ENCODE measurements at places on chromosomes 2 and 18.

- no peak for DNase-seq
Measured at GRCh38 chr2:171084128-171084527, 76.6 kb downstream of the TLK1 start.

GRCh38 chr2:222916229-222917197 lies 55.7 kb downstream of the ACSL3 start:
- DNase-seq, result no peak

GRCh38 chr2:200177971-200178911 lies 128.3 kb upstream of the SPATS2L start:
- no peak for DNase-seq

- DNase-seq, result peak; percentile 86
Measured at GRCh38 chr2:11746376-11746806, at the start of gene LPIN1. LPIN1 (plus strand) TSS chr2:11746632; CDS start chr2:11765542, 18,910 bp downstream.

DNA sequence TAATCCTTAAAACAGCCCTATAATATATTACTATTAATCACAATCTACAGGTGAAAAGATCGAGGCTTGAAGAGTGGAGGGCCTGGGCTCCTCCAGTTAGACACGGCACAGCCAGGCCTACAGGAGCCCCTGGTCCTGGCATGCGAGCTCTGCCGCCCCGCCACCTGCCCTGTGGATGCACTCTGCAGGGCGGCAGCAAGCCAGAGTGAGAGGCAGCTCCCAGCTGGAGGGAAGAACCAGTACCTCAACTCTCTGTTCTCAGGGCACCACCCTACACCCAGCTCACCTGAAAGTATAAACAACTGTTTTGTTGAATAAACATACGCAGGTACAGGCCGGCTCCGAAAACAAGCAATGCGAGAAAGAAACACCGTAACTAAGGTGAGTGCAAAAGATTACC lies 34.6 kb downstream of the EIPR1 start:
- DNase-seq, result peak; percentile 52

- no peak for DNase-seq
Measured at GRCh38 chr18:59927246-59927825, 27.5 kb downstream of the PMAIP1 start.

DNA sequence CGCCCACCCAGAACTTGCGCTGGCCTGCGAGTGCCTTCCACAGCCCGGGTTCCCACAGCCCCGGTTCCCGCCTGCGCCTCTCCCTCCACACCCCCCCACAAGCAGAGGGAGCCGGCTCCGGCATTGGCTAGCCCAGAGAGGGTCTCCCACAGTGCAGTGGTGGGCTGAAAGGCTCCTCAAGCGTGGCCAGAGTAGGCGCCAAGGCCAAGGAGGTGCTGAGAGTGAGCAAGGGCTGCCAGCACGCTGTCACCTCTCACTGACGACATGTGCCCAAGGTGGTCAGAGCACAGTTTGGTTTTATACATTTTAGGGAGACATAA lies 15.3 kb upstream of the PXDN start:
- no peak for DNase-seq

- DNase-seq, result no peak
Measured at GRCh38 chr2:107006836-107007235, 120.9 kb upstream of the ST6GAL2 start.

GRCh38 chr2:58540681-58541080 lies 299.6 kb upstream of the FANCL start:
- DNase-seq, result no peak

- DNase-seq, result no peak
Measured at GRCh38 chr2:130736487-130736886, 7.6 kb downstream of the GPR148 start.

DNA sequence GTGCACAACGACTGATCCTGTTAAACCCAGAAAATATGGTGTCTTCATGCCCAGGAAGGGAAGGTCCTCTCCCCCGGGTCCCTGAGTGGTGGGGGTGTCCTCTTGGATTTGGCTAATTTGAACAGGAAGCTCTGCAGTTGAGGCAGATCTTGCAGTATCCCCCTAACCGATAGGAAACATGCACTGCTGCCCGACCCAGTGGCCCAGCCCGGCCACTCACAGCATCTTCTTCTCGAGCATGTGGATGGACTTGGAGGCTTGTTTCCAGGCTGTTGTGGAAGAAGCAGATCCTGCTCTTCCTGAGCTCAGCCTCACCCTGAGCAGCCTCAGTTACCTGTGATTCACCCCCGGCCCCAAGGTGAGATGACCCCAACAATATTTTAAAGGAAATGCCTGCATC lies 46.4 kb upstream of the ASB1 start:
- no peak for DNase-seq

DNA sequence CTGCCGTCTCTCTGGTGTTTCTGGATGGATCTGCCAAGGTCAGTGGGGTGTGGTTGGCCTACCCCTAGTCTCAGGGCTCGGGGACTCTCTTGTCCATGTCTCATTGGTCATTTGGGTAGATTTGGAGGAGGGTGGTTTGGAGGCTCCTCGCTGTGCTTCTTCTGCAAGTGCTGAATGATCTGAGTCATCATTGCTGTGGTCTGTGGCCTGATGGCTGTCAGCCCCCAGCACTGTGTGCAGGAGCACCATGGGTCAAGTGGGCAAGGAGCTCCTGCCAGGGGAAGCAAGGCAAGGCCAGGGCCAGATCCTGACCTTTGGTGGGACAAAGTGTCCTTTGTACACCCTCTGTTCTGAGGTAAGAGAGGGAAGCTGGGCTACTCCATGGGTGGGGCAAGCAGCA lies 221.8 kb downstream of the FHOD3 start:
- no peak for DNase-seq

Measured in prostate gland (tissue), 2 donors.